Stimulated activated CD8-positive, alpha-beta memory T cell treated with anti-CD3 and anti-CD28 coated beads, Interleukin-7, amount 100 ng/mL, for 24 hours (primary cell): ENCODE measurements at places on chromosomes 11 and 22.

DNA sequence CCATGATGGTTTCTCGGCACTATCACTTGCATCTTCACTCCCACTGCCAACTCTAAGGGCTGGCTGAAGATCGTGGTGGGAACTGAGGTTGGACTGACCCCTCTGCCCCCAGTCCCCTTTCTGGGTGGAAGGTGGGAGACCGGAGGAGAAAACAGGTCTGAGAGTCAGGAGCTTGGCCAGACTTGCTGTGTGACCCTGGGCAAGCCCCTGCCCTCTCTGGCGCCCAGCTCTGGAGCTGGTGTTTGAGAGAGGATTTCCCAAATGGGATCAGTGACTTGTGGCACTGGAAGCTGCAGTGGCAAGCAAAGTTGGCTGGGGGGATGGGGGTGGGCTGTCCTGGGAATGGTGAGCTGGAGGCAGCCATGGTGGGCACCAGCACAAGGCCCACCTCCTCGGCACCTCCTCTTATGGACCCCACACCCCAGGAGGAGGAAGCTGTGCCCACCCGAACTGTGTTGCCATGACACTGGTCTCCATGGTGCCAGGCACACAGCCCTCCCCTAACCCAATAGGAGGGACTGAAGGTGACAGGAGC is 6.5 kb upstream of the PDE2A start:
- DNase-seq: no peak

DNA sequence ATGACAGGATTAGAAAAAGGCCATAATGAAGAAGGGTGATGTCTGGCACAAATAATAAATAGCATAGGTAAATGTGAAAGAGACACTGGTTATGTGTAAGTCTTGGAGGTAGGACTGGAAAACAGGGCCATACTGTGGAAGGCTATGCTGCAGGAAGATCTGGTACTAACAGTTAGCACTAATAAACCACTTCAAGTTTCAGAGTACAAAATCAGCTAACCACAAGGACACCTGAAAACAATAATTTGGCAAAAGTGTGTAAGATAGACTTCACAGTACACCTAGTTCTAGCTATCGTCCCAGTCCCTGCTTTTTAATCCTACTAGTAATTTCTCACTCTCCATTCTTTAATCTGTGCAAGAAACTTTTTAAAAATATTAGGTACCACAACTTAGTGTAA is 44.3 kb downstream of the CWF19L2 start:
- no peak for DNase-seq

DNA sequence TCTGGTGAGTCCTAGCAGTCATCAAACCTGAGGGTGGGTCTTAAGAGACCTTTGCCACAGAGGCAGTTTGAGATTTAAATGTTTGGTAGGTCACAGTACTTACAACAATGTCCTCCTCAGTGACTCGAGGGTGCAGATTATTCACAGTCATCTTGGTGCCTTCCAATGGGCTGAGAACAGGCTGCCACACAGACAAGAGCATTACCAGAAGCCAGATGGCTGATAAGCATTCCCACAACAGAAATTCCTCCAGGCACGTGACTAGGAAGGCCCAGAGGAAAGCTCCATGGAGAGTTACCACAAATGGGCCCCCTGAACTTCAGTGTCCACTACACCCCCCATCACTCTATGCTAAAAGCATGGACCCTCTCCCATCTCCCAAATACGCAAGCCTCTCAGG is 19.2 kb downstream of the POLDIP3 start:
- no peak for DNase-seq

- DNase-seq: no peak
Observed at GRCh38 chr22:30640839-30641430, 5.4 kb downstream of the SLC35E4 start.

- no peak for DNase-seq
Observed at GRCh38 chr22:38783095-38783615, 10.8 kb downstream of the DNAL4 start.

DNA sequence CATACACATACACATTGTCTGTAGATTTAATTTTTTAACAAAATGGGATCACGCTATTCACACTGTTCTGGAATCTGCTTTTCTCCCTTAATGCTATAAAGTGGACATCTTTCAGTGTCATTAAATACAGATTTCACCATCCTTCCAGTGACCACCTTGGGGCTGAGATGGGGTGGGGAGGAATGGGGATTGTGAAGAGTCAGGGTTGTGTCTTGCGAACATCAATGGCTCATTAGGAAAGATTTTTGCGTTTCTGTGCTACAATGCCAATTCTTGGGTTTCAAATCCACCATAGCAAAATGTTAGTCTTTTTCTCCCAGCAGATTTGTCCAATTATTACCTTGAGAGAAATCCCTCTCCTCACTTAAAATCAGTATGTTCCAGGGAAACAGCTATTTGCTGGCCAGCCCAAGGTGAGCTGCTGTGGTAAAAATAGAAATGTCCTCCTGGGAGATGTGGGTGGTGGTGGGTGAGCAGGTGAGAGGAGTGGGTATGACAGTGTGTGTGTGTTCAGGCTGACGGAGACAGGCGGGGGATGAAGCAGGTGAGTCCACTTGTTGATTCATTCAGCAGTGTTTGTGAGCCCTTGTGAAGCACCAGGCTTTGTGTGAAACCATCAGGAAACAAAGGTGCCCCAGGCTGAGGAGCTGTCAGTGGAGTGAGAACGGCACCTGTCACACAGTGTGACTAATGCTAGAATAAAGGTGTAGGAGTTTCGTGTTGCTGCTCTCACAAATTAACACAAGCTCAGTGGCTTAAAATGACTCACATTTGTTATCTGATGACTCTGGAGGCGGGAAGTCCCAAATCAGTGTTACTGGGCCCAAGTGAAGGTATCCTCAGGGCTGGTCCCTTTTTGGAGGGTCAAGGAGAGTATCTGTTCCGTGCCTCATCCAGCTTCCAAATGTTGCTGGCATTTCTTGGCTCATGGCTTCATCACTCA is 1.7 kb upstream of the CBX6 start:
- DNase-seq: peak; percentile 40

- DNase-seq: no peak
Observed at GRCh38 chr11:17590463-17590862, 43.4 kb downstream of the OTOG start.

DNA sequence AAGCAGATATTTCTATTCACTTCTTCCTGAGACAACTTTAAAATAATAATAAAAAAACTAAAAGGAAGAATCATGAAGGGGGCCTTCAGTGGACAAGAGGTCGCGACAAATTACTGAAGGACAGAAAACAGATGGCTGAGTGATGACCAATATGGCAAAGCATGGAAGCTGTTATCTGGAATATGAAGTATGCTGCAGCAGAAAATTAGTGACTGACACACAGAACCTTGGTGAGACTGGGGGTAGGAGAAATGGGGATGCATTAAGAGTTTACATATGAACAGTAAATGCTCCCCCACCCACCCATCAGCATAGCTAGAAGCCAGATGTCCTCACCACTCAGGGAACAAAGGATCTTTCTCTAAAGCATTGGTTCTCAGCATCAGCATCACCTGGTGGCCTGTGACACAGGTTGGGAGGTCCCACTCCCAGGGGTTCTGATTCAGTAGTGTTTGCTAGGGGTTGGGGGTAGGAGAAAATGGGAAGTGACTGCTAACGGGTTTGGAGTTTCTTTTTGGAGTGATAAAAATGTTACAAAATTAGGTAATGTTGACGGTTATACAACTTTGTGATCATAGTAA is 59.7 kb downstream of the NARS2 start:
- no peak for DNase-seq

DNA sequence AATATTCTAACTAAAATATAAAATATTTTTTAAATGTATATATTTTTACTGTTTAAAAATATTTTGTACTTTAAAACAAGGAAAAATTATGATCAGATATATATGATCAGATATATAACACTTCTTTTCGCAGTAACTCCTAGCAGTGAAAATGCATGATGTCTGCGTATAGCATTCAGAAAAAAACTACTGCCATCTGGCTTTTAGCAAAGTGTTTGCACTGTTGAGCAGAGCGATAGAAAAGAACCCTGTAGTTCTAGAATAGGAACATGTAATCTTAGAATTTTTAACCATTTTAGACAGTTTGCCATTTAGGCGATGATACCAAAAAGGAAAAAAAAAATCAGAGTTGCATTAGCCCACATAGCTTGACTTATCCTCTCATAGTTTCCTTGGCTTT is 370.4 kb upstream of the ANO3 start:
- DNase-seq: no peak

- DNase-seq: no peak
Observed at GRCh38 chr11:261624-262023, 16.6 kb upstream of the NLRP6 start.

DNA sequence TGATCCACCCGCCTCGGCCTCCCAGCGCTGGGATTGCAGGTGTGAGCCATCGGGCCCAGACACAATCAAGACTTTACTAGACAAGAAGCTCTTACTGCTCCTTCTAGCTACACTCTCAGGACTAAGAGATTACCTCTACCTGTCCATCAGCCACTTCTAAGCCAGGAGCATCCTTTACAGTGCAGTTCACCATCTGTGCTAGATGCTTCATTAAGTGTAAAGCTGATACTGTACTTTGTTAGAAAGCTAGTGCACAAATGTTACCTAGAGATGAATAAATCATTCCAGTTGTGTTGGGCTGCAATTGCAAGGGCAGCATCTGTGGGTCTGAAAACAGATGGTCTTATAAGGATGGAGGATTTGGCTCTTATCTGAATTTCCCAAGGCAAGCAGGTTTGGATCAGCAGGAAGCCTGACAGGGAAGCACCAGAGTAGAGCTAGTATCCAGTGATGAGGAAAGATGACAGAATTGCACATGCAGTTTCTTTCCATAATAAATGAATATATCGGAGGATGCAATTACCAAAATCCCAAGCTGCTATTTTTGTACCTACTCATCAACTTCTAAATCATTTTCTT is 58.3 kb downstream of the FAM168A start:
- DNase-seq: no peak

GRCh38 chr22:38310518-38311322 is 6.5 kb downstream of the CSNK1E start:
- no peak for DNase-seq

DNA sequence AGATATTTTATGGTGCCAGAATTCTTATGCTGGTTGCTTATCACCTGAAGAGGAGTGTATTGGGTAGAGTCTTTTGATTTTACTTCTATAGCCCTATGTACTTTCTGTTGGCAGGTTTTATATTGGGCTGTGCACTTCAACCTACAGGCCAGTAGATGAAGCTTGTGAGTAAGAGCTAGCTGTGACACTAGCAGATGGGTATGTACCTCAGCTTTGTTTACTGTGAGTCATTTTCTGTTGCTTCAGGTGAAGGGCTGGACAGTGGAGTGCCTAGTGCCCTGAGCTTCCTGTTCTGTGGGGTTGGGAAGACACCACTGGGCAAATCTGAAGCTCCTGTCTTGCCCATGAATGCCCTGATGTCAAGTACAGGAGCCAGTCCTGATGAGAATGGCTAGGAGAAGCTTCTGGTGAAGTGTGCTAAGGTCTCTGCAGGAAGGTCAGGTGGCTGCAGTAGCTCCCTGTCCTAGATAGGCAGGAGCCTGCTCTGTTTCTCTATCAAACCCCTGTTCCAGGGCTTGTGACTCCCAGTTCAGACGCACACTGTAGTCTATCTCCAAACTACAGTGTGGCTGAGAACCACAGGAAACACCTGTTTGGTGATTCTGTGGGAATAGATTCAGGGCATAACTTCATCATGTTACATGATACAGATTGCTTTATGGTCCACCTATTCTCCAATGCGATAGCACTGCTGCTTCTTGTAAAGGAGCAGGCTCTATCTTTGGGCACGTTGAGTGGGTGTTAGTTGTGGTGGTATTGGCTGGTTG is 755.7 kb downstream of the KCNA4 start:
- DNase-seq: no peak

GRCh38 chr11:19762266-19762665 is 49.6 kb downstream of the NAV2 start:
- no peak for DNase-seq

DNA sequence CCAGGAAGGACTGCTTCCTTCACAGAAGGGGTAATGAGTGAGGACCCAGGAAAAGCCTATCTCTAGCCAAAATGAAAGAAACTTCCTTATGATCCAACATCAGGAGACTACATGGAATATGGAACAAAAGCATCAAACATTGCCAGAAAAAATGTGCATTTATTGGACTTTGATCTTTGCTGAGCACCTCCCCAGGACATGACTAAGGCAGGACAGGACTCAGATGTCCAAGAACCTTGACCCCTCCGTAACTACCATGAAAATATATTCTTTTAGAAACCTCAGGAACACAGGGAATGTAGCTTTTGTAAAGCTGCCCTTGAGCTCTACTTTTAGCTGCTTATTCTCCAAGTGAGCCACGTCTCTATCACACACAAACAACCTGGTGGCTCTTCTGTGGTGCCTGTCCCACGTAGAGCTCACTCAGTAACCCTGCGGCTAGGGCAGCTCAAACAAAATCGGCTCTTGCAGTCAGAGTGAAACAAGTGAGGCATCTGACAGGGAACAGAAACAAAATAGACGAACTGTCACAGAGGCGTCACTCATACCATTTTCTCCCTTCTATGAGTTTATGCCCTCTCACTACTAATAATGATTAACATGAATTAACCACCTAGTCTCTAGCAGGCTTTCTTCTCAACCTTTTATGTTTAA is 471.5 kb upstream of the API5 start:
- DNase-seq: no peak

- no peak for DNase-seq
Observed at GRCh38 chr11:109984634-109985289, 108.4 kb upstream of the ZC3H12C start.

DNA sequence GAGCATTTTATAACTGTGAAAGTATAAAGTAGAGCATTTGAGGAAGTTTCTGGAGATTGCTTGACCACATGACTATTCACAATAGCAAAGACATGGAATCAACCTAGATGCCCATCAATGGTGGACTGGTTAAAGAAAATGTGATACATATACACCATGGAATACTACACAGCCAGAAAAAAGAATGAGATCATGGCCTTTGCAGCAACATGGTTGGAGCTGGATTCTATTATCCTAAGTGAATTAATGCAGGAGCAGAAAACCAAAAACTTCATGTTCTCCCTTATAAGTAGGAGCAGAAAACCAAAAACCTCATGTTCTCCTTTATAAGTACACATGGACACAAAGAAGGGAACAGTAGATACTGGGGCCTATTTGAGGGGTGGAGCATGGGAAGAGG is 30.3 kb downstream of the UVRAG start:
- DNase-seq: no peak

DNA sequence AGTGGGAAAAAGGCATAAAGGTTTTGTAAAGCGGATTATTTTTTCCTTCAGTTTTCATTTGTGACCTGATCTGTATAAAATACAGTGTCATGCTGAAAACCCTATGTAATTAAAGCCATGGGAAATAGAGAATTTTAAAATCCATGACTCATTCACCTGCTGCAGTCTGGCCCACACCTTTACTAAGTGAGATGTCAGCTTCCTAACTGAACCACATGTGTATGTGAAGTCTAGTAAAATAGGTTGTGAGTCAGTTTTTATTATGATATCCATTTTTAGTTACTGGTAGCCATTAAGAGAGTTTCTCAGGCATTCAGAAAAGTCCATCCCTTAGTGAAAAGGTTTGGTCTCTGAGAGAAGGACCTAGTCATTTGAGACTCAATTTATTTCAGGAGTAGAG is 60.9 kb downstream of the TRIM44 start:
- no peak for DNase-seq

- no peak for DNase-seq
Observed at GRCh38 chr11:6561288-6561687, 42.1 kb downstream of the RRP8 start.
